ENCODE measurements at places on chromosomes 1 and 21.

DNA sequence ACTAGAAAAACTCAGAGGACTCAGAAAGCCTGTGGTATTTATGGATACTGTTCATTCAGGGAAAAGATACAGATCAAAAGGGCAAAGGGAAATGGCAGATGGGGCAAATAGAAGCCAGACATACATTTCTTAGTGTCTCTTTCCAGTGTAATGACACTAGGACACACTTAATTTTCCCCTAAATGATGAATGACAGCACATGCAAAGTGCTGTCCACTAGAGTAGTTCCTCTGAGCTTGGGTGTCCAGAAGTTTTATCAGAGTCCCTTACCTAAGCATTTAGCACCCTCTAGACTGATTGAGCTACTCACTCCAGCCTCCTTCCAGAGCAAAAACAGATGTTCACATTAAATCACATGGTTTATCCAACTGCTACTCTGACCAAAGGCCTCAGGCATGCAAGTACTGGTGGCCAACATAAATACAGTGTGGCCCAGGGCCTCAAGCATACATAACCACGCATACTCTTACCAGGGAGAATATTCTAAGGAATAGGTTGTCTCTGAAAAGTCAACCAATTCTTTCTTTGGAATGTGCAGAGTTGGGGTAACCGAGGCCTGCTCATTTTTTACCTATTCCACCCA is 166.9 kb downstream of the NCAM2 start:
- no peak for DNase-seq

DNA sequence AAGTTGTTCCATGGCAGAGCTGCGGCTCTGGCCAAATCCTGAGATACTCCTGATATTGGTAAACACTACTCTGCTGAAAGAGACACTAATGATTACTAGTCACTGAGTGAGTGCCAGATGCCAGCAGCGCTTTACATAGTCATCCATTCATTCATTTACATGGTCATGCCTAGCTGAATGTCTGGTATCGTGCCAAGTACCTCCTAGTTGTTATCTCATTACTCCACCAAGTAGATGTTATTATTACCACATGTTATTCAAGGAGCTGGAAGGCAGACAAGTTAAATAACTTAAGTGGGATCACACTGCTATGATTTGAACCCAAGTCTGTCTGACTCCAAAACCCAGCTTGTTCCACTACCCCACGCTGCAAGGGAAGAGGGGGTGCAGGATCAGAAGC is 4.7 kb downstream of the OLFML2B start:
- no peak for DNase-seq

DNA sequence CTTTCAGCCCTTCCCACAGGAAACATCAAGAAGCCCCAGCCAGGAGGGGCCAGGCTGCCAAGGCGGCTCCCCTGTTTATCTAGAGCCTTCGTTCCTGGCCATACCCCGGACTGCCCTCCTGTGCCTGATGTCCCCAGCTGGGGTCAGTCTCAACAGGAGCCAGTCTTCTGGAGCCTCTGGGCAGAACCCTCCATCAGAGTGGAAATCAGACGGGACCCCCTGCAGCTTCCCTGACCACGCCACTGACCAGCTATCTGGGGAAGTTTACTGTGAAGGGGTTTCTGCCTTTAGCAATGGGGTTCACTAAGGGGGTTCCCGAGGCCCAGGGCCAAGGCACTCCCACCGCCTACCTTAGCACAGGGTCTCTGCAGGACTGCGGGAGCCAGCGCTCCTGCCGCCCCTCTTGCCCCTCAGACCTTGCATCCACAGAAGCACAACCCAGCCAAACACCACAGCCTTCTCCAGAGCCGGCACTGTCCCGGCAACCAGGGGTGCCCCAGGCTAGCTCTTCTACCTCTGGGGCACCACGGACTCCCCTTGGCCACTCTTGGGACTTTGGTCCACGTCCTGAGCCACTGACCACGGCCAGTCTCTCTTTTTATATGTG is 3.5 kb upstream of the MTFR1L start:
- DNase-seq, result no peak

DNA sequence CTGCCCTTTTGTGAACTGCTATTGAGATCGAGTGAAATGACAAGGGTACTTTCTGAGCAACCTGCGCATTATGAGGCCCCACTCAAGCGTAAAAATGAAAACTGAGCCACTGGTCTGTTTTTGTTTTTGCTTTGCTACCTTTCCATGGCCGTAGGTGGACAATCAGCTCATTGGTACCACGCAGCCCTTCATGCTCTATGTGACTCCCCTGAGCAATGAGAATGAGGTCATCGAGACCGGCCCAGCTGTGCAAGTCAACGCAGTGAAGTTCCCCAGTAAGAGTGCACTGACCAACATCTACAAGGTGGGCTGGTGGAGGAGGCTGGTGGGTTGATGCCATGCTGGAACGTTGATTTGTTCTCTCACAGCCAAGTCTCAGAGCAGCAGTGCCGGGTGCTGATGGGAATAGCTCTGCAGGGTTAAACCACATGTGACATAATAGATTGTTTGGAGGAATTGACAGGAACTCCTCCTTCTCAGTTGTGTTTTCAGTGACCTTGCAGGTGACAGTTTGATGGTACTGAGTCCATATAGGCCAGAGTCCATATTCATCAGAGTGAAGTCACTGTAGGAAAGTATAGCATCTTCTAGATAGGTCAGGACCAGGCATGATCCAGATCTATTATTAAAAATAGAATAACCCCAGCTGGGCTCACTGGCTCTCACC is 170.3 kb downstream of the VPS13D start:
- no peak for DNase-seq

DNA sequence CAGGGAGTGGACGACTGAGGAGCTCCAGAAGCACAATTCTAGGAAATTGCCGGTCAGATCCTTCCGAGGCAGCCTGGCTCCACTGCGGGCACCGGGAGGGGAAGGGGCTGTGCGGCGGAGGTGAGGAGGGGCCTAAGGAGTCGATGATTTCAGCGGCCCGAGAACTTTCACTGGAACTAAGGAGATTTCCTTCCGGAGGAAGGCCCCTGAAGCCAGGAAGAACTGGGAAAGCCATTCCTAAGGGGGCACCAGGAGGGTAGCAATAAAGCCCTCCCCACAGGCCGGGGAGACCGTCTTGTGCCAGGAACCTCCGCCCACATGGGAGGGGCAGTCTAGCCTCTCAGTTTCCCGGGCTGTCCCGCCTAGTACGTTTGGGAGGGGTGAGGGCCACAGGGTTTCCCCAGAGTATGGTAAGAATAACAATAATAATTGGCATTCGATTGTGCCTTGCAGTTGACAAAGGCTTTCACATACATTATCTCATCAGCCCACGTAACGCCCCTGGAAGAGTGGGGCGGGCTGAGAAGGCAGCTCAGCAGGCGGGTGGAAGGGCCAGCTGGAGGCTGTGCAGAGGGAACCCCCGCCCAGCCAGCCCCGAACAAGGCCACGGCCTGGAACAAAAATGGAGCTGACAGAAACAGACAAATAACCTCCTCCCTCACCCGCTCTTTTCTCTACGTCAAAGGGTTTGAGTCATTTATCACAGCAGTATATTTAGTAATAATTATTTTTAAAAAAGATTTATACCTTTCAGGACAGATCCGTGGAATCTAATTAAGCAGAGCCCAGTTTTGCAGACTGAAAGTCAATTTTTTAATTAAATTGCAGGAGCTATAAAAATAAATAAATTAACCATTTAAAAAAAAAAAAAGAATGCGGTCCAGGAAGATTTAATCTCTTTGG is 19.8 kb downstream of the NPR1 start:
- DNase-seq, result no peak

DNA sequence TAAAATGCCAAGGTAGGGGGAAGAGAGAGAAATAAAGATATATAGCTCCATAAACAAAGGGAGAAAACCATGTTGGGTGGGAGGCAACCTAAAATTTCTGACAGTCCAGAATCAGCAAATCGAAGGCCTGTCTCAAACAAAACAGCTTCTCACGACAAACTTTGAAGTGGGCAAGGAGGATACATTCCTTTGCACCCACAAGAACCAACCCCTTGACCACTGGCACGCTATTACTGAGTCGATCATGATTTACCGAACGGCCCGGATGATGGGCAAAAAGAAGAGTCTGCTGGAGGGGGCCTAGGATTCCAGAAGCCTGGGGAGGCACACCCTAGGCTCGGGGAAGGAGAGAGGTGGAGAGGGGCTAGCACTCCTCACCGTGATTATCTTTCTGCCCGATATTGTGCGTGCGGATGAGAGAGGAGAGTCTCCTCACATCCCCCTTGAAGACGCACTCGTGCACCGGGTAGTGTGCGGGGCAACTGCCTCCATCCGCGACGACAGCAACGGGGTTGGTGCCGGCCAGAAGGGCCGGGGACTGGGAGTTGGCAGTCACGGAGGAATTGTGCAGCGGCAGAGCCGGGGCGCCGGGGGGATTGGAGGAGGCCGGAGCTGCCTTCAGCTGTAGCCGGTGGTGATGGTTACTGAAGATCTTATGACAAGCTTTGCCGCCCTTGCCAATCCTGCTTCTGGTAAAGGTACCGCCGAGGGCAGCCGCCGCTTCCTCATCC is 756 bp downstream of the ANKRD13C start:
- no peak for DNase-seq

GRCh38 chr1:240619906-240620621 is 8.1 kb upstream of the GREM2 start:
- DNase-seq, result no peak

GRCh38 chr1:220298470-220299205 is 26.4 kb upstream of the RAB3GAP2 start:
- DNase-seq, result no peak

DNA sequence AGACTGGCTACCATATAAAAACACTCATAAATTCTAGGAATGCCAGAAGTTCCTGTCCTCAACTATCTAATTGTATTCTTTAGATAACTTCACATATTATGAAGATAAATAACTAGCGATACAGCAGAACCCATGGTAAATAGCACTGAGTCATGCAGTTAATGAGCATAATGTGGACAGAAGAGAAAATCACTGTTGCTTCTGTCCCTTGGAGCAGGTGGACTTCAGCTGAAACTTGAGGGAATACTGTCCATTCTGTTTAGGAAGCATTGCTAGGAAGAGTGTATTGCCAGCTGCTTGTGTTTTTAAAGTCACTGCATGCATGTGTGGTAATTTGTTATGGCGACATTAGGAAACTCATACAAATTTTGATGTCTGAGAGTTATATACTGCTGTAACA is 854.4 kb downstream of the LTN1 start:
- no peak for DNase-seq

Measured in esophagus squamous epithelium (tissue), 5 donors.